ENCODE measurements at places on chromosomes 5 and 9.

GRCh38 chr9:98943682-98944056, at the start of gene COL15A1:
Gene COL15A1, plus strand, starts transcription at chr9:98943907. Its CDS starts 155 bp downstream, at chr9:98944062.
- peak within 1 kb of the TSS; percentile 35 for H3K4me3 ChIP-seq
- DNase-seq = peak; percentile 74
- H3K4me1 ChIP-seq = no peaks in the 10 kb centered on the region
- peaks cover 84% of the 10 kb centered on the region for H3K27me3 ChIP-seq

- no peak overlapping the region for H3K27ac ChIP-seq
- DNase-seq = peak; percentile 95
- H3K4me3 ChIP-seq = no peak overlapping the region
- no peaks in the 10 kb centered on the region for H3K36me3 ChIP-seq
- H3K4me1 ChIP-seq = no peaks in the 10 kb centered on the region
Observed at GRCh38 chr9:16202914-16203728, 650.3 kb downstream of the CCDC171 start.

- no peak for DNase-seq
- H3K27ac ChIP-seq = no peak overlapping the region
- no peaks in the 10 kb centered on the region for H3K4me1 ChIP-seq
- H3K36me3 ChIP-seq = no peaks in the 10 kb centered on the region
Observed at GRCh38 chr9:76537150-76537646, 78.2 kb downstream of the GCNT1 start.

DNA sequence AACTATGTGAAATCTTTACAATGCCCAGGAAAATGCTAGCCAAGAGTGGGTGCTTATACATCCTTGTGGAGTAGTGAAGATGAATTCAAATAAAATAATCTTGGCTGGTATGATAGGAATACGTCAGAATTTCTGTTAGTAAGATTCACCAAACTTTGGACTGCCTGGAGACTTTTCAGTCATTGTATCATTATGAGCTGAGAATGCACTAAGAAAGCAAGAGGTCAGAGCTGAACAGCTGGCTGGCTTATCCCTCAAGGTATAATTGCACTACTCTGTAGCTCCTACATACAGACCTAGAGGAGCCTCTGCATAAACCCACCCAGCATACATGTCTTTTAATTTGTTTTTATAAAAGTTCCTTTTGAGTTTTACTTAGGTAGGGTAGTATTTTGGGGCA, 568.5 kb upstream of the RIOK2 start:
- no peak overlapping the region for H3K27ac ChIP-seq
- H3K27me3 ChIP-seq = no peaks in the 10 kb centered on the region
- H3K36me3 ChIP-seq = no peaks in the 10 kb centered on the region
- H3K4me1 ChIP-seq = no peaks in the 10 kb centered on the region

GRCh38 chr5:137581776-137582175, 82.7 kb upstream of the SPOCK1 start:
- H3K4me1 ChIP-seq = no peaks in the 10 kb centered on the region
- H3K36me3 ChIP-seq = no peaks in the 10 kb centered on the region
- H3K4me3 ChIP-seq = no peak overlapping the region

DNA sequence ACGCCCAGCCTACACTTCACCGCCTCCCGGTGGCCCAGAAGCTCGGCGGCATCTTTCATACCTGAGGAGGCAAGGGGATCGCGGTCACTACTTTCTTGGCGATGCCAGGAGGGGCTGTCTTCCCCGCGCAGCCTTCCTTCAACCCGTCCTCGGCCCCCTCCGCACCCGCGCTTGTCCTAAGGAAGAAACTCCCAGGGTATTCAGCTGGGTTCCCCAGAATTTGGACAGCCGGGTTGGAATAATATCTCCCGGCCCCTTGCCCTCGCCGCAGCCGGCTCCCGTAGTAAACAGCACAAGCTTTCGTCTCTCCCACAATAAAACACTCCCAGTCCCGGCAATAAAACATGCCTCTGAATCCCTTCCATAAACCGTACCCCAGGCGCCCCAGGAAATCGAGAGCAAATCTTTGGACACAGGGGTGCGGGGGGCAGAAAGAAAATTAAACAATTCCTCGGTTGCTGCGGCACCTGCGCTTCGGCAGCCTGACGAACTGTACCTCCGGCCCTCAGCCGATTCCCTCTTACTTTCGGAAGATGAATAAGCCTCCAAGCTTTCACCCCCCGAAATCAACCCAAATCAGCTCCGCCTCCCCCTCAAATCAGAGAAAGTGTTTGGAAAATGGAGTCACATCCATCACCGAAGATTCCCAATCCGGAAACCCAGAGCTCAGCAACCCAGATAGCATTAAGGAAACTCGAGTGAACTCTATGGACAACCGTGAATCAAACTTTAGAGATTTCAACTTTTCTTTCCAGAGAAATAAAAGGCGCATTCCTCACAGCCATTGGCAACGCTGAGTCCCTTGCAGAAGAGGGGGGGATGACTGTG, 1.1 kb downstream of the OTP start:
- peaks cover 100% of the 10 kb centered on the region for H3K27me3 ChIP-seq
- no peak overlapping the region for H3K27ac ChIP-seq
- H3K4me3 ChIP-seq = no peak overlapping the region
- H3K4me1 ChIP-seq = peaks cover 4% of the 10 kb centered on the region
- DNase-seq = no peak
- H3K36me3 ChIP-seq = no peaks in the 10 kb centered on the region

GRCh38 chr5:176883700-176884570, 15.2 kb downstream of the HK3 start:
- no peak overlapping the region for H3K4me3 ChIP-seq
- no peak overlapping the region for H3K27ac ChIP-seq
- DNase-seq = no peak
- H3K36me3 ChIP-seq = no peaks in the 10 kb centered on the region

DNA sequence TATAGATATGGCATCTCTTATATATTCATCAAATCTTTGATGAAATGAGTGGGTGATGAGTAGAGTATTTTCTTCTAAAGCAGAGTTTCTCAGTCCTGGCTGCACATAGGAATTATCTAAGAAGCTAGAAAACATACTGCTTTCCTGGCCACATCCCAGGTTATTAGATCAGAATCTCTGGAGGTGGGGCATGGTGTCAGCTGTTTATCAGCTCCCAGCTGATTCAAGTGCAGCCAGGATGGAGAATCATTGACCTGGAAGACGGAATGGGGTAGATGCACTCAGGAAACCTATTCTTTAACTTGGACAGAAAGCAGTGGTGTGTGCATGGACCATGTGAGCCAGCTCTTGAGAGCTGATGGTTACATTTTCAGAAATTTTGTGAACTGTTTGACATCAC, 108.1 kb upstream of the IL6ST start:
- no peaks in the 10 kb centered on the region for H3K4me1 ChIP-seq
- no peaks in the 10 kb centered on the region for H3K27me3 ChIP-seq
- no peak overlapping the region for H3K27ac ChIP-seq
- no peak overlapping the region for H3K4me3 ChIP-seq

DNA sequence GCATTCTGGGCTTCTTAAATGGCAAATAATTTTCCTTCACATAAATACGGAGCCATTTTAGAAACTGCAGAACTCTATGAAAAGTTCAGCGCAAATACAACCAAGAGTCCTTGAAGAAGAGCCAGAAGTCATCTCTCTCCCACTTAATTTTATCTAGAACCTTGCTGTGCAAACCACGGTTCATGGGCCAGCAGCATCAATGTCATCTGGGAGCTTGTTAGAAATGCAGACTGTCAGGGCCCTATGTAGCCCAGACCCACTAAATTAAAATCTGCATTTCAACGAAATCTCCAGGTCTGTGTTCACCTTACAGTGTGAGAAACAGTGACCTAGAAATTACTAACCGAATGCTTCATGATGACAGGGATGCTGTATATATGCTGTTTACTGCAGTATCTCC, 12.2 kb downstream of the EFNA5 start:
- H3K4me1 ChIP-seq = peaks cover 5% of the 10 kb centered on the region
- H3K36me3 ChIP-seq = no peaks in the 10 kb centered on the region
- H3K27me3 ChIP-seq = no peaks in the 10 kb centered on the region
- H3K4me3 ChIP-seq = no peak overlapping the region
- DNase-seq = no peak
- H3K27ac ChIP-seq = no peak overlapping the region

DNA sequence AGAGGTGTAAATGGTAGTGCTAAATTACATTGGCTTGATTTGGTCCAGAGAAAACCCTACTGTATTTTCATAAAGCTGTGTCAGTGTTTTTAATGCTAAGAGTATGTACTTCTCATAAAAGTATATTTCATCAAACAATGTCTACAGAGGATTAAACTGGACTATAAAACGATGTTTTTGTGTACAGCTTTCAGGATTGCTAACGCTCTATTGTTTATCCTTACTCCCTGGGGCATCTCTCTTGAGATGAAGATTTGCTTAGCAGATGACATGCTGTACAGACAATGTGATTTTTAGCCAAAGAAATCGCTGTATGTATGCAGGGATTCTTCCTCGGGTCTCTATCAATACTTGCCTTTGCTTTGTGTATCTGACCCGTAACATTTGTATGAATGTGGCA, 216.0 kb downstream of the FBXL7 start:
- H3K36me3 ChIP-seq = no peaks in the 10 kb centered on the region
- H3K4me1 ChIP-seq = peaks cover 13% of the 10 kb centered on the region
- no peak overlapping the region for H3K27ac ChIP-seq
- H3K4me3 ChIP-seq = no peak overlapping the region

GRCh38 chr9:129071526-129072126, 9.3 kb upstream of the DOLPP1 start:
- no peaks in the 10 kb centered on the region for H3K27me3 ChIP-seq
- H3K36me3 ChIP-seq = peaks cover 9% of the 10 kb centered on the region
- no peaks in the 10 kb centered on the region for H3K4me1 ChIP-seq
- H3K27ac ChIP-seq = peak overlapping the region; percentile 68
- no peak for DNase-seq
- H3K4me3 ChIP-seq = no peak overlapping the region

All from cardiac muscle cell (in vitro differentiated cells and primary cell).